ENCODE measurements at places on chromosomes 2 and 18.

- DNase-seq = no peak
Observed at GRCh38 chr2:218033590-218034496, 31.0 kb upstream of the TNS1 start.

- DNase-seq = no peak
Observed at GRCh38 chr2:230358305-230358704, 31.3 kb downstream of the SP140L start.

DNA sequence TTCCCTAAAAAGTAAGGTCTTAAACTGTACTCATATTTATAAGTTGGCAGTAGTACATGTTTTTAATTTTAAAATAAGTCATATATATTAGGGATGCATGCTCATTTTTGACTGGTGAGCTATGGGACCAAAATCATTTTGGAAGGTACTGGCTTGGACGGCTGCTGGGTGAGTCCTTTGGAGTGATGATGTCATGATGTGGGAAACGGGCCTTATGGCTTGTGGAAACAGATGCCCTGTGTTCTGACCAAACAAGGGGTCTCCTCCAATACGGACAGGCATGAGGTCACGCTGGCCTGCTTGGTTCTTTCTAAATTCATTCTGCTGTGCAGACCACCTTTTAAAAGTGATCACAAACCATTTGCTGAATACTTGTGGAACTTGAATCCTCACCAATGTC, 109.2 kb upstream of the MGAT5 start:
- DNase-seq = no peak

DNA sequence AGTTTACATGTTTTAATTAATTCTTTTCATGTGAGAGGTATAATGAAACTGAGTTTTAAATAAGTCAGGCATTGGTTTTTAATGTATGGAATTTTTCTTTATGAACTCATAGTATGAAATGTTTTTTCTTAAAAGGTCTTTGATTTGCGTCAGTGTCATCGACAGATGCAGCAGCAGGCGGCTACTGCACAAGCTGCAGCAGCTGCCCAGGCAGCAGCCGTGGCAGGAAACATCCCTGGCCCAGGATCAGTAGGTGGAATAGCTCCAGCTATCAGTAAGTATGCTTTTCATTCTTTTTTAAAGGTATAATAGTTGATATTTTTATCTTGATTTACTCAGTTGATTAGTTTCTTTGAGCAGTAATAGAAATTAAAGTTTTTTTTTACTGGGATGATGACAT, 46.5 kb downstream of the SMAD4 start:
- DNase-seq = no peak

- no peak for DNase-seq
Observed at GRCh38 chr2:39373181-39373802, 63.8 kb downstream of the MAP4K3 start.

DNA sequence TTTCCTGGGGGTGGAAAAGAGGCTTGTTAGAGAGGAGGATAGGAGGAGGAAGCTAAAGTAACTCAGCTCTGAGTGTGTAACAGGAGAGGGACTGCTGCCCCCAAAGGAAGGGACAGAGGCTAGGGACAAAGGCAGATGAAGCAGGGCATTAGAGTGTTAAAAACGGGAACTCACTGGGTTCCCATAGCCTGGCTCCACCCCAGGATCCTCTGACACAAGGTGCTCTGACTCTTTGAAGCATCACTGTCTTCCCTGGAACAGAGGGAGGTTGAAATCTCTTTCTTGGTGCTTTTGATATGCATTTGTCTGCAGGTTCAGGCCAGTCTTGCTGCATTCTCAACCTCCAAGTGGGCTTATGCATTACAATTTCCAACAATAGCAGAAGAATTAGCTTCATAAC, 22.9 kb downstream of the IL36A start:
- DNase-seq = no peak

DNA sequence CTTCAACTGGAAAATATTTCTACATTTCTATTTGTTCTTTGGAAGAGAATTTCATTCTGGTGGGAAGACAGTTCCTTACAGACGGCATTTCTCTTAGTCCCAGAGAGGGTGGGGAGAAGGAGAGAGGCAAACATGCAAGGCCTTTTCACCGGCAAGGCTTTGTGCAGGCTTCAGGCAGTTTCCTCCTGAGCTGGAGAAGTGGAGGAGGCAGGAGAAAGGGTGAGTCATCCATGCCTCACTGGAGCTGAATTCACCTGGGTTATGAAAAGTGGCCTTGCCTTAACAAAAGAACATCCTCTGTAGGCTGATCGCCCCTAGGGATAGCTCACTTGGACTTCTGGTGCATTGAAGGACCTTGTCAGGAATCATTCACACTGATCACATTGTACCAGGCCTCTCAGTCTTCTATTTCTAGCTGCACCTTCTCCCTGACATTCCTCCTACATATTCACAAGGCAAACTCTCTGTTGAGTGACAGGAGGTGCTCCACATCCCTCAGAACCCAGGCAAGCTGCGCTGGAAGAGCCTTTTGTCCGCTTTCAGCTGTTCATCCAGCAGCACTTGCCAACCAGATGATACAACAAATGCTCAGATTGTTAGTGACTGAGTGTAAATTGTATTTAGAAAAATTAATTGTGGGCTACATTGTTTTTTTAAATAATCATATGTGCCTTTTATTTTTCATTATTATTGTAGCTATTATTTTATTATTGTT, 796.1 kb downstream of the DCDC2C start:
- DNase-seq = no peak

DNA sequence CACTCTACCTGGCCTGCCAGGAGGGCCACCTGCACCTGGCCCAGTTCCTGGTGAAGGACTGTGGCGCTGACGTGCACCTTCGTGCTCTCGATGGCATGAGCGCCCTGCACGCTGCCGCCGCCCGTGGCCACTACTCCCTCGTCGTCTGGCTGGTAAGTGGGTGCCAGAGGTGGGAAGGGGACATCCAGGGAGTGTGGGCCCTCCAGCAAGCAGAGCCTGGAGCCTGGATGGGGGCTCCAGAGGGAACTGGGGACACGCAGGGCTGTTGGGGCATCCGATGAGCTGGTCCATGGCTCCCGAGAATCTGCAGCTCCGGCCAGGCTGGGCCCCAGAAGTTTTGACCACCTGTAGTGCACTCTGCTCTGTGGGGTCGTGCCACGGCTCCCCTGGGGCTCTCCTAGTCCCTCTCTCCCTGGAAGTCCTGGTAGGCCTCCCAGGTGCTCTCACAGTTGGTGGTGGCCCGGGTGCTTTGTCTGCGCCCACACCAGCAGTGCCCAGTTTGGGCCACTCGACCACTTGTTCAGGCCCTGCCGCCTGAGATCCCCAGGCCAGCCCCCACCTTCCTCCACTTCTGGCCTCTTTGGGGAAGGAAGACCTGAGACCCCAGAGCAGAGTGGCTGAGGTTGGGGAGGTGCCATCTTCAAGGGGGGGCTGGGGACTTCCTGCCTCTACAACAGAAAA, 4.7 kb downstream of the ESPNL start:
- DNase-seq = no peak

DNA sequence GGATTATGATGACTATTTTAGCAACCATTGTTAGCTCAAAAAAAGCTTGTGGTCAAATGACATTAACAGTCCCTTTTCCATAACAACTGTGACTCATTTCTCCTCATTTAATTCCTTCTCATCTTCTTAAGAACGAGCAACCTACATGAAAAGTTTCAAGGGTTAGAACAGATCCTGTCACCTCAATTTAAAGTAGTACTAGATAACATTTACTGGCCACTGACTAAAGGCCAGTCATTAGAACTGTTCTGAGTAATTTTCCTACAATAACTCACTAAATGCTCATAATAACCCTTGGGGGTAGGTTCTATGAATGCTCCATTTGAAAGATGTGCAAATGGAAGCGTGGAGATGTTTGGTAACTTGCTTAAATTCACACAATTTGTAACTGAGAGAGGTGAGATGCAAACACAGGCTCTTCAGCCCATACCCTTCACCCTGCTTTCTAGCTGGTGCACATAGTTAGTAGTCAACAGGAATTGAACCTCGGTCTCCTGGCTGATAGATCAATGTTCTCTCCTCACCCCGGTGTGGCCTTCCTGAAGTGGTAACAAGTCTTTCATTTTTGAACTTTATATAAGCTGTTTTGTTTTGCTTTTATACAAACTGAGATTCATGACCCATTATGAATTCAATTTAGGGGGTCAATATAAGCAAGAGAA, 212.5 kb downstream of the SETBP1 start:
- peak; percentile 17 for DNase-seq

GRCh38 chr2:122384768-122385333, 629.4 kb downstream of the TSN start:
- DNase-seq = no peak

DNA sequence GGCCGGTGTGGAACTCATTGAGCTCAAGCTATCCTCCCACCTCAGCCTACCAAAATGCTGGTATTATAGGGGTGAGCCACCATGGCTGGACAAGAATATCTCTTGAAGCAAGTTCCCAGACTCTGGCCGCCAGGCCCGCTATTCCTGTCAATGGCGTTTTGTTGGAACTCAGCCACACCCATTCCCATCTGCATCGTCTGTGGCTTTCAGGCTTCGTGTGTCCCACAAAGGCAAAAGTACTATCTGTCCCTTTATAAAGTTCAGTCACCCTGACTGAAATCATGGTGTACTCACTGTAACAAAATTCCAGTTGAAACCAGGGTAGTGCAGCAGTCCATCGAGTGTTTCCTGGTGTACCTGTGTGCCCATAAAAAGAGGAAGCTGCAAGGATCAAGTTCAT, 96.7 kb downstream of the SH3BP4 start:
- no peak for DNase-seq

DNA sequence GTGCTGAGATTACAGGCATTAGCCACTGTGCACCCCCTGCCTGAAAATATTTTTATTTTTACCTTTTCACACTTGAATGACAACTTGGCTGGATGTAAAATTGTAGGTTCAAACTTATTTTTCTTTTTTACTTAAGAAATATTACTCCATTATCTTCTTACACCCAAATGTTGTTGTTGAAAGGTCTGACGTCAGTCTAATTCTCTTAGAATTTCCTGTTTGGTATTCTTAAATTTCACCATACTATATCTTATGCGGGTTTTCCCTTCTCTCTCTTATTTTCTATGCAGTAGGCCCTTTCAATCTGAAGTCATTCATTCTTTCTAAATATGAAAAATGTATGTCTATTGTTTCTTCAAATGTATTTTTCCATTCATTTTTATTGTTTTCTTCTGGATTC, 29.1 kb upstream of the RAB11FIP5 start:
- DNase-seq = no peak

- no peak for DNase-seq
Observed at GRCh38 chr18:56615738-56616520, 22.5 kb downstream of the TXNL1 start.

DNA sequence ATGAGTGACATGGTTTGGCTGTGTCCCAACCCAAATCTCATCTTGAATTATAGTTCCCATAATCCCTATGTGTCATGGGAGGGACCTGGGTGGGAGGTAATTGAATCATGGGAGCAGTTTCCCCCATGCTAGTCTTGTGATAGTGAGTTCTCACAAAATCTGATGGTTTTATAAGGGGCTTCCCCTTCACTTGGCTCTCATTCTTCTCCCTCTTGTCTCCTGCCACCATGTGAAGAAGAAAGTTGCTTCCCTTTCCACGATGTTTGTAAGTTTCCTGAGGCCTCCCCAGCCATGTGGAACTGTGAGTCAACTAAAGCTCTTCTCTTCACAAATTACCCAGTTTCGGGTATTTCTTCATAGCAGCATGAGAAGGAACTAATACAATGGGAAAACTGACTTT, 14.0 kb downstream of the DNAH7 start:
- DNase-seq = no peak

GRCh38 chr18:33844232-33844631, 266.2 kb downstream of the ASXL3 start:
- DNase-seq = no peak

Data from T-helper 2 cell treated with Interferon-gamma antibody and Interleukin-4, amounts not matched to agents 5 μg/mL and 100 μg/mL, for 36 hours (primary cell).